ENCODE measurements at places on chromosomes 5 and 9.

DNA sequence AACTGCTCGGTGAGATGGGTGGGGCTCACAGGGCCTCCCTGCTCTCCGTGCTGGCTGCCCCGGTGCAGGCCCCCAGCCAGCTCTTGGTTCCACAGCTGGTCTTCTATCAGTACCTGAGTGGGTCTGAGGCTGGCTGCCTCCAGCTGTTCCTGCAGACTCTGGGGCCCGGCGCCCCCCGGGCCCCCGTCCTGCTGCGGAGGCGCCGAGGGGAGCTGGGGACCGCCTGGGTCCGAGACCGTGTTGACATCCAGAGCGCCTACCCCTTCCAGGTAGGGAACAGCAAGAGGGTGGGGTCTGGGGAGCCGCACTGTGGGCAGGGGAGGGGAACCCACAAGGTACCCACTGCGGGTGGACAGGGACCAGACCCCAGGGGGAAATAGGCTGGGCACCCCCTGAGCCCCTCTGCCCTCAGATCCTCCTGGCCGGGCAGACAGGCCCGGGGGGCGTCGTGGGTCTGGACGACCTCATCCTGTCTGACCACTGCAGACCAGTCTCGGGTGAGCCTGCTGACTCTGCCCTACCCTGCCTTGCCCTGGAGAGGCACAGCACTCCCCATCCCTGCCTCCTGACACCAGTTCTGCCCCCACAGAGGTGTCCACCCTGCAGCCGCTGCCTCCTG, 2.8 kb downstream of the MAMDC4 start:
- no peak for DNase-seq

GRCh38 chr9:137972355-137972987, 94.9 kb downstream of the CACNA1B start:
- DNase-seq, result no peak

- DNase-seq, result no peak
These were observed 37.4 kb downstream of the PRRT1B start for GRCh38 chr9:131582466-131583336.

- DNase-seq, result no peak
These were observed 201.6 kb upstream of the IRX1 start for GRCh38 chr5:3393920-3394597.

- DNase-seq, result no peak
These were observed 71.2 kb downstream of the AK8 start for GRCh38 chr9:132806723-132807421.

DNA sequence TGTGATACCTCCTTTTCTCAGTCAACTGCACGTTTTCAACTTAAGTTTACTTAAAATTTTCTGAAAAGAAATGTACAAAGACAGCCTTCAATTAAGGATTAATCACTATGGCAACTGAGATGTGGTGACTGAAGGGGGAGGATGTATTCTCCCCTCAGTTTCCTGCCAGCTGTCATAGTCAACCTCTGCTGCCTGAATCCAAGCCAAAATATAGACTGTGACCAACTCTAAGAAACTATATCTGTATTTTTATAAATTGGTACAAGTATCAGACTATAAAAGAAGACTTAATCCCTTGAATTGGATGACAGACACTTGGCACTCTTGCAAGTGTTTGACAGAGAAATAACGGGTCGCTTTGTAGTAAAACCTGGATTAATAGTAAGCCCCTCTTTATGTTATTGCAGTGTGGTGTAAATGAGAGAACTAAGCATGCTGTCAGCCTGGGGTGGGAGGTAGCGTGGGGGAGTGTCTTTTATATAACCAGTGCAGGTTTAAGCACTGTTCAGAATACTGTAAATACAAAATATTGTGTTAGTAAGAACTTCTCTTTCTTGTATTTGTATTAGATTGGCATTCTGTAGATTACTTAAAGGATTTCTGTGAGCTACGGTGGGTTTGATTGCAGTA, 106.4 kb downstream of the ERCC6L2 start:
- no peak for DNase-seq

DNA sequence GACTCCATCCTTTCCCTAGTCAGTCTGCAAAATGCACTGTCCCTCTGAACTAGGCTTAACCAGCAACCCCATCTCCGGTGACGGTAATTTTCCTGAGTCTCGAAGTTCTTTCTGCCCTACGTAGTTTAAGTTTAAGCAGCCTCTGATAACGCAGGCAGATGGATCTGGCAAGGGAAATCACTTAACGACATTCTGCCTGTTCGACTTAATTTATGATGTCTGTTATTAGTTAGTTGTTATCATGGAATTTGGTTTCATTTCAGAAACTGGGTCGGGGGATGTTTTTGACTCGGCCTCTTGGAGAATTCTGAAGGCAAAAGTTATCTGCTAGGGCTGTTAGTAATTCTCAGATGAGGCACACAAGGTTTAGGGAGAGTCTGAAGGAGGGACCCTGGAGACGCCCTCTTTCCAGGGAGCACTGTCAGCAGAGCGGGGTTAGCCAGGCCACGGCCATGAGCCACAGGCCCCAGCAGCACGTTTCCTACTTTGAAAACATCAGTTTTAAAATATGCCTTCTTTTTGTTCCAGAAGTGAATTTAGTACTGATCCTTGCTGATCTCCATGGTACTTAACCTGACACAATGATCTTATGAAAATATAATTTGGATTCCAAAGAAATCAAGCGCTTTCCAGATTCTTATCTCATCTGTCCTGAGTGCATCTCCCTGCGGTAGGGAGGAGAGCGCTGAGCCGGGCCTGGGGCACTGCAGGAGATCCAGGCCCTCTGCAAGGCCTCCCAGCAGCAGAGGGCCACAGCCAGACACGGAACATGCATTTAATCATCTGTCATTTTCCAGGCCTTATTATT, 171.0 kb upstream of the OTULINL start:
- no peak for DNase-seq

DNA sequence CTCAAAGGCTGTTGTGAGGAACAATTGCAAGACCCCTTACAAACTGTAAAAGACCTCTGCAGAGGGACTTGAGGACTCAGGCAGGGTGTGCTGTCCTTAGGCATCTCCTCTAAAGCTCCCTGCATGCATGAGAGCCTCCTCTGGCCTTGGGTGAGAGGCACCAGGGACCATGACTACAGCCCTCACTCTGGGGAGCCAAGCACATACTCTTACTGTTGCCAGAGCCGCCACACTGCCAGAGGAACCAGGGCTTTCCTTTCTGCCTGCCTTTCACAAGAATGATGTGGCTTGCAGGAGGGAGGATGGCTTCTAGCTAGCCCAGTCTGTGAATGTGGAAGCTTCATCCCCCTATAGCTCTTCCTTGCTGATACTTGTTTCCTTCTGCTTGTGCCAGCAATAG, 5.9 kb downstream of the IGFBPL1 start:
- no peak for DNase-seq

GRCh38 chr9:113298924-113299770, 4.0 kb downstream of the RNF183 start:
- no peak for DNase-seq

GRCh38 chr9:123359546-123359945, 3.5 kb downstream of the CRB2 start:
- no peak for DNase-seq

GRCh38 chr5:150596313-150596712, 44.1 kb upstream of the SYNPO start:
- no peak for DNase-seq

GRCh38 chr5:38742821-38743220, 103.0 kb upstream of the OSMR start:
- no peak for DNase-seq

DNA sequence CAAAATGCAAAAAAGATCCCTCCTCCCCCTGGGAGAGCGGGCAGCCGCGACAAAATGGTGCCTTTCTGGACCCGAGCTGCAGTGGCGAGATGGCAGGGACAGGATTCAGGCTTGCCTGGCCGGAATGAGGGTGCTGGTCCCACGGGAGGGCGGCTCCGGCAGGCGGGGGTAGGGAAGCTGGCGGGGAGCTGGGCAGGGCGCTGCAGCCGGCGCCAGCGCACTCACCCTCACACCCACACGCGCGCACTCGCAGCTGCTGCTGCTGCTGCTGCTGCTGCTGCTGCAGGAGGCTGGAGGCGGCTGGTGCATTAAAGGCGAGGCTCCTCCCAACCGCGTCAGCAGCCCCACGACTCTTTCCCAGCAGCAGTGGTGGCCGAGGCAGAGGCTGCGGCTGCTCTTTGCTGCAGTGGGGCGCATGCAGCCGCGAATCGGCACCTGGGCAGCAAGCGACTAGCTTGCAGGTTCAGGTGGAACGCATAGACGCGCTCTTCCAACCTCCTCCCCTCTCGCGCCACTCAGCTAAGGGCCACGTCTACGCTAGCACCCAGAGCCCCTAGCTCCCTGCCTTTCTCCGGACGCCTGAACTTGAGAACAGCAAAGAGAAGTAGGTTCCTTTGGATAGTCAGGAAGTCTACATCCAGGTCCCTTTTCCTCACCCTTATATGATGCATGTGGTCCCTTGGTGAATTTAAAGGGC, at the start of gene PPP2R2B:
PPP2R2B (minus strand) TSS at position 282 of the 697 bp plus-strand sequence.
- no peak for DNase-seq

GRCh38 chr9:131899296-131900228, 159.7 kb upstream of the RAPGEF1 start:
- no peak for DNase-seq

GRCh38 chr5:178525906-178526732, 64.1 kb downstream of the COL23A1 start:
- no peak for DNase-seq

GRCh38 chr9:71734950-71735349, 33.4 kb downstream of the CEMIP2 start:
- no peak for DNase-seq

- DNase-seq, result no peak
These were observed 270.2 kb downstream of the ELAVL2 start for GRCh38 chr9:23555851-23556250.

GRCh38 chr5:126395198-126395597, 28.0 kb upstream of the GRAMD2B start:
- DNase-seq, result no peak

DNA sequence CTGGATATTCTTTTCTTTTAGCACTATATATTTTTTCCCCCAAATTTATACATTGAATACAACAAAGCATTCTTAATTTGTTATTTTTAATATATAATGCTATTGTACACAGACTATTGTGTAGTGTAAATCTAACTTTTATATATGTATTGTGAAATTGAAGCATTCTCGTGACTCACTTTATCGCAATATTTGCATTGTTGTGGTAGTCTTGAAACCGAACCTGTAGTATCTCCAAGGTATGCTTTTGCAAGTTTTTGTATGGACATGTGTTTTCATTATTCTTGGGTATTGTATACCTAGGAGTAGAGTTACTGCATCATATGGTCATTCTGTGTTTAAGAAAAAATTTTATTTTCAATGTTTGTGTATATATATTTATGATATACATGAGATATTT, 49.6 kb downstream of the NSD1 start:
- no peak for DNase-seq

DNA sequence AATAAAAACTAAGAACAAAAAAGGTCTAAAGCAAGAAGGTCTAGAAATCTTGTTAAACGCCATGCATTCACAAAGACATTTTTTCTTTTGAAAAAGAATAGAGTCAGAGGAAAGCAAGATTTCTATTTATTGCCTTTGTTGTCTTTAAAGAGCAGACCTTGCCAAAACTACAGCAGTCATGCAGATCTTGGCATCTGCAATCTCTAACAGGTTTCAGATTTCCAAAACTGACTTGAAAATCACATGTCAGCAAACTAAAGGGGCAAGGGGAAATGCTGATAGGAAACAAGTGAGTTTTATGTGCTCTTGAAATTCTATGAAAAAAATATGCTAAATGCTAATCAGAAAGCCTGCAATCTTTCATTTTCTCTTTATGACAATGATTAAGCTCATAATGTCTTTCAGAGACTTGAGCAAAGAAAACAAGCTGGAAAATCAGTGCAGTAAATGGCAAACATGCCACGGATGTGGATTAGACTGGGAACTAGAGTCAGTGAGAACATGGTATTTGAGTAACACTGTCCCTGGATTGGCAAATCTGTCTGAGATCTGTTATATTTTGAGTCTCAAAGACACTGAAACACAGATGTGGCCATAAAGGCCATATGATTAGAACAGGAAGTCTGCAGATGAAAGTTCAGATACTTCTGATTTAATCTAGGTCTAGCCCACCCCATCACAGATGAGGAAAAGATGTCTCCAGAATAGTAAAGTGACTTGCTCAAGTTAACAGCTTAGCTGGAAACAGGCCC, 361.4 kb upstream of the RPS23 start:
- no peak for DNase-seq

DNA sequence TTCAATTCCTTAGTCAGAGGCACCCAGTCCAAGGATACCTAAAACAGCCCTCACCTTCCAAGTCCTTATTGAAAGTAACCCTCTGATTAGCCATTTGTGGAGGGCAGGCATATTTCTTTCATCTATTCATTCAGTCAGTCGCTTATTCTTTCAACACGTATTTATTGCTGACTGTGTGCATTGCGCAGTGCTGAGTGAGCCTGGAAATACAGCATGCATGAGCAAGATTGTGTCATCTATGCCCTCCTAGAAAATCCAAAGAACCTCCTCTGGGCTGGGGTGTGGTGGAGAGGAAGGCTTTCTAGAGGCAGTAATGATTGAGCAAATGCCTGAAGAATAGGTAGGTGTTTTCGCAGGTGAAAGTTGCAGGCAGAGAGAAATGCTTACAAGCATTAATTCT, 8.5 kb upstream of the FEM1C start:
- DNase-seq, result no peak

DNA sequence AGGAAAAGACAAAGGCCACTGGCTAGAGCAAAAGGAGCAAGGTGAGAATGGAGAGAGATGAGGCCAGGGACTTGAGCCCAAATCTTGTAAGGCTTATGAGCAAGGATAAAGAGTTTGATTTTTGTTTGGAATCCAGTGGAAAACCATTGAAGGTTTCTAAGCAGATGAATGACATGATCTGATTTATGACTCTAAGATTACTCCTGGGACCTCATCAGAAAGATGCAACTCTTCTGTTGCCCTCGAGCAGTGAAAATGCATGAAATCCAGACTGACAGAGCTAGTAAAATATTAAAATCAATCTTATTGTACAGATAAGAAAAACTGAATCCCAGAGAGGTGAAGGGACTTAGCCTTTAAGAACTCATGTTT, 677 bp downstream of the MFAP3 start:
- no peak for DNase-seq

DNA sequence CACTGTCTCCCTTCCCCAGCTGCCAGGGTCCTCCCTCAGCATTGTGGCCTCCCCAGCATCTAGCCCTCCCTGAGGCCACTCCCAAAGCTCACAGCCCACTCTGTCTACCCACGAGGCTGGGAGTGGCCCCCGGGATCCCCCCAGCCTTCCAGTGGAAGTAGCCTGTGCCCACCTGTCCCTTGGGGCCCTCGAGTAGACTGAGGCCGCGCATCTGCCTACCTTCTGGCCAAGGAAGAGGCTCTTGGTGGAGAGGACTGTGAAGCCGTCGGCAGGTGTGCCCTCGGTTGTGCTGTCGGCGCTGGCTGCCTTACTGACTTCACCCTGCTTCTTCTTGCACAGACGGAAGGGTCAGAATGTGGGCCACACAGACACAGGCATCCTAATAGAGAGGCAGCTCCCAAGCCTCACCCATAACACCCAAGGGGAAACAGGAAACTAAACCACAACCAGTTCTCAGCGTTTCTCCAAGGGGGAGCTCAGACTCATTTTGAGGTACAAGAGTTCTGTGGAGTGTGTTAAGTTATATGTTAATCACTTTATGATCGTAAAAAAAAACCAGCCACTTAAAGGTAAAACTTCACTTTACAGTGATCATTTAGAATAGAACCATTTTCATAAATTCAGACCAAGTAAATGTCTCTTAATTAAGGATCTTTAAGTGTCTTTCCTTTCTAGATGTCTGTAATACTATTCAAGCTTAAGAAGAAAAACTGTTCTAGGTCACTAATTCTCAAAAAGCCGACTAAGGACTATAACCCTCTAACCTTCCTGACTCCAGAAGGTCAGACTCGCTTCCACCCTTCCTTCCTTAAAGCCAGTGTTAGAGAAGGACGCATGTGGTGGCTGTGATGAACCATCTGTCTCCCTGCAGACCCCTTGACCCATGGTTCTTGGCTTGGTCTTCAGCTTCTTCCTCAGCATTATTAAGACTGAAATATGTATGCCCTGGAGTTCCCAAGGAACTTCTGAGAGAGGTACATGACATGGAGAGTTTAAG, 38.5 kb downstream of the MACROH2A1 start:
- no peak for DNase-seq
